Activated T-cell treated with anti-CD3 and anti-CD28 coated beads, Interleukin-2, amount 50 U/mL, for 72 hours (primary cell): ENCODE measurements at places on chromosomes 11 and 22. TPM values are rescaled to one million over a fixed set of nuclear protein-coding genes. Genes with fewer than 3 reads are reported as not detected.
A peak's percentile ranks its signal among the peaks of the same experiment; 100 is the strongest.

DNA sequence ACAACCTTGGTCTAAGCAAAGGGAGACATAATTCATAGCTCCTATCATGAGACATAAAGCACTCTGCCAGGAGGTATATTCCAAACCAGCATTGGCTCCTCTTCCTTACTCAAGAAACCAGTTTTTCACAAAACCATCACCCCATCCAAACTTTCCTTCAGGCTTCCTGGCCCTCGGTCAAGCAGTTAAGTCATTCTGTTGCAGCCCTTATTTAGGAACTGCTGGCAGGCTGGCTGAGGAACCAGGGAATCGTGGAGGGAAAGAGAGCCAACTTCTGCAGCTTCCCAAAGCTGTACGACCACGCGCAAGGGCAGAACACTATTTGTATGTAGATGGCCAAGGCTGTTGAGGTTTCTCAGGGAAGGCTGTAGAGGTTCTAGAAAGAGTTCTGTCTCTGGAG lies 680 bp downstream of the IFT46 start:
- H3K27ac ChIP-seq, result peak overlapping the region; percentile 27
- H3K4me3 ChIP-seq, result peak overlapping the region; percentile 71
- peaks cover 42% of the 10 kb centered on the region for H3K4me1 ChIP-seq
- no peaks in the 10 kb centered on the region for H3K27me3 ChIP-seq

SLC22A12 gene
- not detected for total RNA-seq

YPEL1 gene
- 2.5 TPM for total RNA-seq

OR52D1 gene
- not detected for total RNA-seq

APOBEC3A gene
- total RNA-seq, result not detected

DNA sequence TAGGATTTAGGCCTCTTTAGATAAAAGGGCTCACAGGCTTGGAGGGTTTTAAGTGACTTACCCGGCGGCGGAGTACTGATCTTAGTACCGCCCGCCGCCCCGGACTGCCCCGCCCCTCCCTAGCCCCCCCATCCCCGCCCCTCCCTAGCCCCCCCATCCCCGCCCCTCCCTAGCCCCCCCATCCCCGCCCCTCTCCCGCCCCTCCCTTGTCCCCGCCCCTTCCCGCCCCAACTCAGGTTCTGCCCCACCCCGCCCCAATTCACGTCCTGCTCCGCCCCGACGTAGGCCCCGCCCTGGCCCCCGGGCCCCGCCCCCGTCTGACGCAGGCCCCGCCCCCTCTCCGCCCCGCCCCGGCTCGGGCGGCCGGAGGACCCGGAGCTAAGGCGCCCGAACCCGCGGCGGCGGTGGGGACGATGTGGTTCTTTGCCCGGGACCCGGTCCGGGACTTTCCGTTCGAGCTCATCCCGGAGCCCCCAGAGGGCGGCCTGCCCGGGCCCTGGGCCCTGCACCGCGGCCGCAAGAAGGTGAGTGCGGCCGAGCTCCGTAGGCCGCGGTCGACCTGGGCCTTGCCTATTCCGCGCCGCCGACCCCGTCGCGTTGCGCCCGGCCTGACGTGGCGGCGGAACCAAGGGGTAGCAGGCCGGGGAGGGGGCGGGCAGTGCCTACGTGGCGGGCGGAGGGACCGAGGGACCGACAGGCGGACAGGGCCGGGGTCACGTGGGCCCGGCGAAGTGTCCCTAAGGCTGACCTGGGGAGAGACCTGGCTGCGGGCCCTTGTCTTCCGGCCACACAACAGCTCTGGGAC lies at the start of gene SCYL1:
SCYL1 (plus strand) TSS at position 343 of the 805 bp plus-strand sequence; CDS start at position 414, 71 bp downstream.
- peak within 1 kb of the TSS; percentile 93 for H3K27ac ChIP-seq
- H3K27me3 ChIP-seq, result no peaks in the 10 kb centered on the region
- H3K36me3 ChIP-seq, result peaks cover 2% of the 10 kb centered on the region
- peak; percentile 87 for DNase-seq
- H3K4me1 ChIP-seq, result peaks cover 62% of the 10 kb centered on the region

DNA sequence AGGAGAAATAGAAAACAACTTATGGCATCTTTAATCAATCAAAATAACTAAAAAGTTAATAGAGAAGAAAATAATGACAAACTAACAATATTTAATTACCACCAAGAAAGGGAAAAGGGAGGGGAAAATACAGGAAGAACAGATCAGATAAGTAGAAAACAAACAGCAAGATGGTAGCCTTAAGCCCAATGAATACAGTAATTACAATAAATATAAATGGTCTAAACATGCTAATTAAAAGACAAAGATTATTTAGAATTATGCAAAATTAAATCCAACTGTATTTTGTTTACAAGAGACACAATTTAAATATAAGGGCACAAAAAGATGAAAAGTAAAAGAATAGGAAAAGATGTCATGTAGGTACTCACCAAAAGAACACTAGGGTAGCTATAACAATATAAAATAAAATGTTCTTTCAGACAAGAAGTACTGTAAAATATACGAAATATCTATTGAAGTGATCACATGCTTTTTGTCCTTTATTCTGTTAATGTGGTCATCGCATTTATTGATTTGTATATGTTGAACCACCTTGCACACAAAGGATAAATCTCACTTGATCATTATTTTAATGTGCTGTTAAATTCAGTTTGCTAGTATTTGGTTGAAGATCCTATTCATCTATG lies 14.0 kb downstream of the C11orf65 start:
- no peaks in the 10 kb centered on the region for H3K4me1 ChIP-seq
- no peak overlapping the region for H3K27ac ChIP-seq
- H3K4me3 ChIP-seq, result no peak overlapping the region
- H3K27me3 ChIP-seq, result no peaks in the 10 kb centered on the region
- peaks cover 18% of the 10 kb centered on the region for H3K36me3 ChIP-seq

GRCh38 chr22:43376765-43377547 lies 33.8 kb upstream of the SCUBE1 start:
- H3K27ac ChIP-seq, result no peak overlapping the region
- peak; percentile 53 for DNase-seq
- H3K4me3 ChIP-seq, result peak overlapping the region; percentile 53
- peaks cover 21% of the 10 kb centered on the region for H3K4me1 ChIP-seq
- H3K36me3 ChIP-seq, result peaks cover 2% of the 10 kb centered on the region

PDXP gene
- 14.8 TPM for total RNA-seq

GRCh38 chr11:6402061-6402470 lies 11.8 kb downstream of the SMPD1 start:
- H3K4me3 ChIP-seq, result peak overlapping the region; percentile 80
- H3K27ac ChIP-seq, result peak overlapping the region; percentile 74
- no peaks in the 10 kb centered on the region for H3K36me3 ChIP-seq

DNA sequence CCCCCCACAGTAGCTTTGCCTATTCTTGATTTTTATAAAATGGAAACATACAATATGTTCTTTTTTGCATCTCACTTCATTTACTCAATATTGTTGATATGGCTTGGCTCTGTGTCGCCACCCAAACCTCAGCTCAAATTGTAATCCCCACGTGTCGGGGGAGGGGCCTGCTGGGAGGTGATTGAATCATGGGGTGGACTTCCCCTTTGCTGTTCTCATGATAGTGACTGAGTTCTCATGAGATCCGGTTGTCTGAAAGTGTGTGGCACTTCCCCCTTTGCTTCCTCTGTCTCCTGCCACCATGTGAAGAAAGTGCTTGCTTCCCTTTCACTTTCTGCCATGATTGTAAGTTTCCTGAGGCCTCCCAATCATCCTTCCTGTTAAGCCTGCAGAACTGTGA lies 431.3 kb downstream of the MN1 start:
- H3K27me3 ChIP-seq, result peaks cover 10% of the 10 kb centered on the region
- H3K4me1 ChIP-seq, result no peaks in the 10 kb centered on the region

DNA sequence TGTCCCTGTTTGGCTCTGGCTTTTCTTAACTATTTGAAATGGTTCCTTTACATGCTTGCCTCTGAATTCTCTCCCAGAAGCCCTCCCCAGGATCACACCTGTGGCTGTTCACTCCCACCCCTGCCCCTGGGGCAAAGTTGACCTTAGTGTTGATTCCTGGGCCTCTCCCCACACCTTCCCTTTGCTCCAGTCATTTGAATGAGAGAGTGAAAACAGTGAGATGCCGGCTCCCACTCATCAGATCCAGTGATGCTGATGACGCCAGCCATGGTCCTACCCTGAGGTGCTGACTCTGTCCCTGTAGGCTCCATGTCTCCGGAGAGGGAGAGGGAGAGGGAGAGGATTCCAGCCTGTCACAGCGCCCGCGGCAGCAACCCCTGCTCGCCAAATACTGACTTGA lies 40.7 kb downstream of the LRP5 start:
- H3K27me3 ChIP-seq, result no peaks in the 10 kb centered on the region
- no peak for DNase-seq
- no peak overlapping the region for H3K27ac ChIP-seq
- no peaks in the 10 kb centered on the region for H3K36me3 ChIP-seq
- no peak overlapping the region for H3K4me3 ChIP-seq

SPON1 gene
- total RNA-seq, result 0.12 TPM

GRCh38 chr11:22730319-22730718 lies 63.9 kb downstream of the GAS2 start:
- no peaks in the 10 kb centered on the region for H3K36me3 ChIP-seq
- no peak for DNase-seq
- no peak overlapping the region for H3K27ac ChIP-seq
- no peak overlapping the region for H3K4me3 ChIP-seq

MTFP1 gene
- total RNA-seq, result 61.1 TPM

DNA sequence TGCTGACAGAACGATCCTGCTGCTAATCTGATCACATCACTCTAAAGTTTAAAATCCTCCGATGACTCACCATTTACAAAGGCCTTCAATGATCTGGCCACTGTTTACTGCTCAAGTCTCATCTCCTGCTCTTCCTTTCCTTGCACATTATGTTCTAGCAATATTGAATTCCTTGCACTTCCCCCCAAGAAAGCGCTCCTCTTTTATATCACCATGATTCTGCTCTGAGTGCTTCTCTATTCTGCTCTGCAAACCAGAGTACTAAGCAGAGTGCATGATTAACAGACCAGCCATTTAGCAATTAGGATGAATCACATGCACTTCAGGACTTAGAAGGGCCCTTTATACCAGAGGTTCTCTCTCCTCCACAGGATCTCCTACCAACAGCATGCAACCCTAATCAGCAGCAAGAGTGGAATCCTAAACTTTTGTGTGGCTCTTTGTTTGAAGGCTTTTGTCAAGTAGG lies 1122.8 kb upstream of the CCDC90B start:
- no peak for DNase-seq
- no peaks in the 10 kb centered on the region for H3K27me3 ChIP-seq
- no peak overlapping the region for H3K27ac ChIP-seq
- H3K4me1 ChIP-seq, result no peaks in the 10 kb centered on the region
- peaks cover 1% of the 10 kb centered on the region for H3K36me3 ChIP-seq
- no peak overlapping the region for H3K4me3 ChIP-seq

- H3K27ac ChIP-seq, result no peak overlapping the region
- no peak for DNase-seq
- H3K4me3 ChIP-seq, result no peak overlapping the region
- peaks cover 13% of the 10 kb centered on the region for H3K4me1 ChIP-seq
These were observed 5.0 kb upstream of the ANO1 start for GRCh38 chr11:70072861-70073755.

HTR3B gene
- not detected for total RNA-seq

MPZL3 gene
- 71.3 TPM for total RNA-seq

- no peak overlapping the region for H3K4me3 ChIP-seq
- H3K4me1 ChIP-seq, result no peaks in the 10 kb centered on the region
- no peak overlapping the region for H3K27ac ChIP-seq
- no peak for DNase-seq
- H3K36me3 ChIP-seq, result no peaks in the 10 kb centered on the region
- peaks cover 5% of the 10 kb centered on the region for H3K27me3 ChIP-seq
These were observed 721.4 kb downstream of the BRD1 start for GRCh38 chr22:49106096-49106841.

C1QTNF5 gene
- not detected for total RNA-seq

GRCh38 chr11:100546714-100547113 lies 140.4 kb upstream of the ARHGAP42 start:
- H3K4me3 ChIP-seq, result no peak overlapping the region
- no peaks in the 10 kb centered on the region for H3K4me1 ChIP-seq
- no peaks in the 10 kb centered on the region for H3K27me3 ChIP-seq
- DNase-seq, result no peak

GRCh38 chr22:27629908-27630673 lies 171.5 kb downstream of the MN1 start:
- no peak for DNase-seq
- H3K4me3 ChIP-seq, result no peak overlapping the region
- H3K27ac ChIP-seq, result no peak overlapping the region
- H3K36me3 ChIP-seq, result no peaks in the 10 kb centered on the region

DNA sequence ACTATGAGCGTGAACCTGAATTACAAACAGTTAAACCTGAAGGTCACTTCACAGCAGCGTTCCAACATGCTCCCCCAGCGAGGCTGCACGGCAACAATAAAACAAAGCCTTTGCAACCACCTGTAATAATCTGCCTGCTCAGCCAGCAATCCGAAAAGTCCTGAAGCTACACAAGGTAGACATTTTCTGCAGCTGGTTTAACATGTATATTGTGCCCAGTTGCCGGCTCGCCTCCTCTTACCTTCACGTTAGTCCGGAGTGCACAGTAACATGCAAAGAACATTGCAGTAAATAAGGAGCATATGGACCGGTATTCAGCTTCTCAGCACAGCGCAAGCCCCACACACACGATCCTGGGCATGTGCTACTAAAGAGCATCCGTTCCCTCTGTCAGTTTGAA lies 704.3 kb downstream of the DLG2 start:
- H3K4me3 ChIP-seq, result no peak overlapping the region
- no peaks in the 10 kb centered on the region for H3K36me3 ChIP-seq
- H3K27ac ChIP-seq, result no peak overlapping the region
- H3K4me1 ChIP-seq, result no peaks in the 10 kb centered on the region

- no peak for DNase-seq
- peaks cover 4% of the 10 kb centered on the region for H3K36me3 ChIP-seq
- H3K4me1 ChIP-seq, result peaks cover 24% of the 10 kb centered on the region
These were observed 2.2 kb upstream of the KMT2A start for GRCh38 chr11:118434123-118434552.

- DNase-seq, result no peak
- H3K27me3 ChIP-seq, result no peaks in the 10 kb centered on the region
- no peak overlapping the region for H3K4me3 ChIP-seq
- H3K36me3 ChIP-seq, result no peaks in the 10 kb centered on the region
- H3K27ac ChIP-seq, result no peak overlapping the region
These were observed 164.0 kb downstream of the MN1 start for GRCh38 chr22:27637604-27638003.

C11orf16 gene
- total RNA-seq, result not detected

MFRP gene
- not detected for total RNA-seq

GRCh38 chr11:78961247-78961646 lies 386.6 kb upstream of the NARS2 start:
- no peaks in the 10 kb centered on the region for H3K4me1 ChIP-seq
- H3K36me3 ChIP-seq, result no peaks in the 10 kb centered on the region
- H3K27me3 ChIP-seq, result peaks cover 18% of the 10 kb centered on the region
- H3K27ac ChIP-seq, result no peak overlapping the region

MS4A1 gene
- 1.6 TPM for total RNA-seq

POLDIP3 gene
- 84.0 TPM for total RNA-seq

- no peak for DNase-seq
- H3K4me1 ChIP-seq, result peaks cover 22% of the 10 kb centered on the region
- no peaks in the 10 kb centered on the region for H3K36me3 ChIP-seq
- H3K4me3 ChIP-seq, result no peak overlapping the region
- no peak overlapping the region for H3K27ac ChIP-seq
These were observed 2.2 kb downstream of the PPP2R5B start for GRCh38 chr11:64926689-64927088.
